Right lobe of liver (tissue), 6 donors: ENCODE measurements at places on chromosomes 11 and 22. TPM values are rescaled to one million over a fixed set of nuclear protein-coding genes. Genes with fewer than 3 reads are reported as not detected.

DNA sequence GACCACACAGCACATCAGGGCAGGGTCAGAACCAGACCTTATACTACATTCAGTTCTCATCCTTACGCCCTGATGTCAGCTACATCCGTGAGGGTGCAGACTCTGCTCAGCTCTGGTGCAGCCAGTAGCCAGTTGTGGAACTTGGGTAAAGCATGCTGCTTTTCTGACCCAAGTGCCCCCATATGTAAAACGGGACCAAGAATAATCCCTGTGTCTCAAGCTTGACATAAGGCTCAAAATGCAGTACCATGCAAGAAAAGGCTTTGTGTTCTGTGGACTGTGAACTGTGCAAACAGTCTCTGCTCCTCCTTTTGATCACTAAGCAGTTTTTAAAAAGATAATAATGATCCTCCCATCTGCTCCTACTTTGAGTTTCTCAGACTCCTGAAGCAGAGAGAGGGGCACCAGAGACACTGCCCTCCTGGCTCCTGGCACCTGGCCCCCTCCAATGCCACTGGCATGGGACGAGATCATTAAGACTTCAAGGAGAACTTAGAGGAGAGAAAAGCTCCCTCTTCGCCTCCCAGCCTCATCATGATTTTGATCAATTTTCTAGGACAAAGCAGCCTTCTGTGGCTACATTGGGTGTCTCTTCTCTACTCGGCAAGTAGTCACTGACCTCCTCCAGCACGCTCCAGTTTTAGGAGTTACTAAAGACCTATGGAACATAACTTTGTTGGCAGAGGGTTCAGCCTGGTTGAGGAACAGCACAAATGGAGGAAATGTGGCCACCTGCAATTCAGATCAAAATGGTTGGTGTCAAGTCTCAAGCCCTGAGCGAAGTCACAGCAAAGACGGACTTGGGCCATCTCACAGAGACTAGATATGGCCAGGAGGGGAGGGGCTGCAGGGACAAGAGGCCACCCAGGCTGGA is 23.9 kb downstream of the IL10RA start:
- DNase-seq: no peak

DNA sequence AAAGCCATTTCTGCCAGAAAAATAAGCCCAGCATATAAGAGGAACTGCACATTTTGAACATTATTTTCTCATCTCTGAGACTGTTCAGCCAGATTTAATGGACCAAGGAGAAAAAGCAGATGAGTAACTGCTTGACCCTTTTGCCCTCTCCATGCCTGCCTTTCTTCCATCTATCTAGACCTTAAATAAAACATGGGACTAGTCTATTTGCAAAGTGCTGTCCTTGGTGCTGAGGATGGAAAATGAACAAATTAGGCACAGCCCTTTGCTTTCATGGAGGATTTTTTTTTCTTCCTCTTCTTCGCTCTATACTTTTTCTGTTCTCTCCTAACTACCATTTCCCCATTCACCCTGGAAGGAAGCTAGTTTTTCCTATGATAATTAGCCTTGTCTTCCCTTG is 361.3 kb downstream of the GRM5 start:
- DNase-seq: no peak

DNA sequence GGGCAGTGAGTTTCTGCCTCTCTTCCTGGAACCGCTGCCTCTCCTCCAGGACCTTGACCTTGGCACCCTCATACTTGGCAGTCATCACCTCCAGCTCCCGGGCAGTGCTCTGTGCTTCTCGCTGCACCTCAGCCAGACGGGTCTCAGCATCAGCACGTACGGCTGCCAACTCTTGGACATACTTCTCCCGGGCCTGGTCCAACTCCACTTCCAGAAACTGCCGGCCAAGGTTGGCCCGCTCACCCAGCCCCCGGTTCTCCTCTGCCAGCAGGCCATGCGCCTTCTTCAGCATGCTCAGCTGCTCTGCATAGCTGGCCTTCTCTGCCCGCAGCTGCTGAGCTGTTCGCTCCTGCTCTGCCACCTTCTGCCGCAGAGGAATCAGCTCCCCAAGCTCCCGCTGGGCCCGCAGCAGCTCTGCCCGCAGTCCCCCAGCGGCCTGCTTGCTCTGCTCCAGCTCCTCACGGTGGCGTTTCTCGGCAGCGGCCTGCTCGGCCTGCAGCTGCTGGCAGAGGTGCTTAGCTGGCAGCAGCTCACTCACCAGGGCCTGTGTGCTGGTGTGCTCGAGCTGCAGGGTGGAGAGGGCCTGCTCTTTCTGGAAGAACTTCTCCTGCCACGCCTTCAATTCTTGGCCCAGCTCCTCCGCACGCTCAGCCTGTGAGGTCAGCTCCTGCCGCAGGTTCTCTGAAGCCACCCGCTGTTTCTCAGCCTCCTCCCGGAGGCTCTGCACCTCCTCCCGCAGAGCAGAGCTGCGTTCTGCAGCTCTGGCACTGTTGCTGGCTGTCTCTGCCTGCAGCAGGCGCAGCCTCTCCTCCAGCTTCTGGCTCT is 14.4 kb downstream of the IL18BP start:
- peak; percentile 71 for DNase-seq

DNA sequence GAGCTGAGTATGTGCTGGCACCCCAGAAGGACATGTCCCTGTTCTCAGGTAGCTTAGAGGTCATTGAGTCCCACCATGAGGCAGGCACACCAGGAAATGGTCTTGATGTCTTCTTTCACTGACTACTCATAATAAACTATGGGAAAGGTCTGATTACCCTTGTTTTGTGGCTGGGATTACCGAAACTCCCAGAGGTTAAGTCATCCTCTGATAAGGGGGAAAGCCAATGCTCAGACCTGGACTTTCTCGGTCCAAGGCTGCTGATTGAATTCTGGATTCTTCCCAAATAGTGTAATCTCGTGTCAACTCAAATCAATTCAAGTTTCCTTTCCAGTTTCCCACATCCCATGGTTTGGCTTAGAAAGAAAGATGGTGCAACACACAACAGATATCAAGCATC is 3.7 kb upstream of the CD44 start:
- no peak for DNase-seq

DNA sequence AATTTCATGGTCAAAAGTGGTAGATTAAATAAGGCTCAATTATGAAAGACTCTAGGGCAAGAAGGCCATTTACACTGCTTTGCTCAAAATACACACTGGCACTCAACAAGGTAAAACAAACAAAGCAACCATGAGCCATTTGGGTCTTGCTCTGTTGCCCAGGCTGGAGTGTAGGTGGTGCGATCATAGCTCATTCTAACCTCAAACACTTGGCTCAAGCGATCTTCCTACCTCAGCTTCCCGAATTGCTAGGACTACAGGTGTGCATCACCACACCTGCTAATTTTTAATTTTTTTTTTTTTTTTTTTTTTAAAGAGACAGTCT is 10.9 kb upstream of the AGBL2 start:
- no peak for DNase-seq

- no peak for DNase-seq
Measured at GRCh38 chr22:46598224-46598623, 22.0 kb upstream of the GRAMD4 start.

Gene TTC28
- total RNA-seq: 11.0 TPM

Gene GLYAT
- total RNA-seq: 65.0 TPM

Gene ZNF214
- total RNA-seq: 1.9 TPM

Gene OR51B4
- not detected for total RNA-seq

Gene AAMDC
- 16.3 TPM for total RNA-seq

Gene ALDH3B2
- not detected for total RNA-seq

Gene NXPE1
- not detected for total RNA-seq
